CD4-positive, alpha-beta T cell treated with Interleukin-17A for 1 hour (primary cell): ENCODE measurements at places on chromosomes 3 and 15.

- DNase-seq, result peak; percentile 10
These were observed 17.6 kb downstream of the VGLL4 start for GRCh38 chr3:11626084-11626463.

- DNase-seq, result no peak
These were observed 100.6 kb downstream of the DNAJB8 start for GRCh38 chr3:128366136-128366535.

DNA sequence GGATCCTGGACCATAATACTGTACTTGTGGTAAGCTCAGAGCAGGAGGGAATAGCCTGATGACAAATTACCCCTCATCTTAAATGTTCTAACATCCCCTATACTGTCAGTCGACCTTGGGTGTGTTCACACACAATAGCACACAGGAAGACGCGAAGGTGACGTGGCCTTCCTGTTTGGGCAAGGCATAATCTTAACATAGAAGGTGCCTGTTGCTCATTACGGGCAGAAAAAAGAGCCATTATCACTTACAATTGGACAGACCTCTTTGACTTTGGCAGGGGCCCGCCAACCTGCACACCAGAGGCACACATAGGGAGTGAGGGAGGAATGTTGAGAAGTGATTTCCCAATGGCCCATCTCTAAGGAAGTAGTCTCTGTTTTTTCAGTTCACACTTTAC is 144.2 kb downstream of the ANO10 start:
- DNase-seq, result peak; percentile 89

GRCh38 chr3:141802316-141803077 is 39.3 kb downstream of the GRK7 start:
- no peak for DNase-seq

DNA sequence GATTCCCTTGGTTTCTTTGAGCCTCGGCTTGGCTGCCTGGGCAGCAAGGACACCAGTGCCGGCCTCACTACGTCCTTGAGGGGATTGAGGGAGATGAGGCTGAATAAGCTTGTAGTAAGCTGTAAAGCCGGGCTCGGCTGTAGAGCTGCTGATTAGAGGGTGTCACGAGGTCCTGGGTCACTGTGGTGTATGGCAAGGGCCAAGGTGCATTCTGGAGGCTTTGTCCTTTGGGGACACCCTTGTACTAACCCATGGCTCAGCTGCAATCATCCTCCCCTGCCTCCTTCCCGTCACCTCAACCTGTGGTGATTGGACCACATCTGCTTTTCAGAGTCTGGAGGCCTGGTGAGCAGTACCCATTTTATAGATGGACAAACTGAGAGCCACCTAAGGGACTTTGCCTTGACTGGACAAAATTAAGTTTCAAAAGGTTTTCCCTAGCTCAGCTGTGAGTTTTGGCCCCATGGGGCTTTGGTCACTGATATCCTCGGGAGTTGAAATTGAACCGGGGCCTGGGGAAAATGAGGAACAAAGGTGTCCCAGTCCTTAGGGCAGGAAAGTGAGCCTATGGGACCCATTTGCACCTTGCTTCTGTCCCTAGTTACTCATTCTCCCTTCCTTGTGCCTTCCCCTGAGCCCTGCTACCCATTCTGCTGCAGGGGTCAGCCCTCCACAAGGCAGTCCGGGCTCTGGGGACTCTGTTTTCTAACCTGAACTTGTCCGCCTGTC is 2.4 kb downstream of the SLC6A6 start:
- no peak for DNase-seq

- no peak for DNase-seq
These were observed 78.6 kb upstream of the PFN2 start for GRCh38 chr3:150049317-150049716.

GRCh38 chr3:159731254-159731653 is 257.4 kb upstream of the IL12A start:
- DNase-seq, result no peak

DNA sequence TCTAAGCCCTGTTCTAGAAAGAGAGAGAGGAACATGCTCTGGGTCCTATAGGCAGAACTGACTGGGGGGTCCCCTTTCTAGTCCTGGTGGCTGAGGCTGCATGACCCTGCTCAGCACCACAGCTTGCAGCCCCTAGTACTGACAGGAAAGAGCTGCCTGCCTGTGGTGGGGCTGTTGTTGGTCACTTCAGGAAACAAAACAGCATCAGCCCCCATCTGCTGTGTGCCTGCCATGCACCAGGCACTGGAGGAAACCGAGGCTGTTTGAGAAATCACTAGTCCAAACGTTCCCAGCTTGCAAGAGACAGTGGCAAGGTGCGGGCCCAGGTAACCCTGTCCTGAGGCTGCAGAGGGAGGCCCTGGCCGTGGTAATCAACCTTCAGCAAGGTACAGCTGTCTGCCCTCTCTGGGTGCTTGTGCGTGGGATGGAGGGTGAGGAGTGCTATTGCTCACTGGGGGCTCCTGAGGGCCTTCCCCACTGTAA is 90.6 kb downstream of the IQSEC1 start:
- DNase-seq, result no peak

- no peak for DNase-seq
These were observed 329.9 kb downstream of the SV2B start for GRCh38 chr15:91429973-91430372.

DNA sequence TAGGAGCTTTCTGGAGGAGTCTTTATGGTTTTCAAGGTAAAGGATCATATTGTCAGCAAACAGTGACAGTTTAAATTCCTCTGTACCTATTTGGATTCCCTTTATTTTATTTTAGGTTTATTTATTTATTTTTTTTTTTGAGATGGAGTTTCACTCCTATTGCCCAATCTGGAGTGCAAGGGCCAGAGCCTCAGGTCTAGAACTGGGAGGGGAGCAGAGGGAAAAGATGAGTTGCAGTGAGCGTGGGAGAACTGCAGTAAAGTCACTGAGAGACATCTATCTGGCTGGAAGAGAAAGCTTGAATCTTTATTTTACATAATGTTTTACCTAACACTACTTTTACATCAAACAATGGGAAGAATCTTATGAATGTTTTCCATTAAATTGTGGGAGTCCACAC is 49.5 kb upstream of the GK5 start:
- DNase-seq, result no peak

DNA sequence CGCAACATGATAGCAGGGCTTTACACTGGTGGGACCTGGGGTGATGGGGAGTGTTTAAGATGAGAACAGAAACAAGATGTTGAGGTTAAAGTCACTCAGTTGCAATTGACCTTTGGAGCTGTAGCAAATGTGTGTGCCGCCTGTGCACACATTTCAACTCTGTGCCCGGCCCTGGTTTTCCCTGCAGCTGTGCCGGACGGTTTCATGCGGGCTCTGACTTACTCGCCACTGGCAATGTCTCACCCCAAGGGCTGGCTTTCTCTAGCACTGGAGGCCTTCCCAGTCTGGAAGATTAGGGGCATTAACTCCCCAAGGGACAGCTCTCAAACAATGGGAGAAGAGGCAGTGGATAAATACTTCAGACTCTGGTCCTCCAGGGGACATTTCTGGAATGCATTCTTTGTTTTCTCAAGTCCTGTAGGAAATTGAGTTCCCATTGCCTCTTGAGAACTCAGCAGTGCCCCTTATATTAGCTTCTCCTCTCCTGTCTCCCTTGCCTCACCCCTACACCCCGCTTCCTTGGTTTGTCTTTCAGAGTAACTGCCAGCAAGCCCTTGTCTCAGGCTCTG is 152.5 kb downstream of the EDEM1 start:
- no peak for DNase-seq
